NCI-H1436 treated with DMSO at 0.1 percent for 48 hours (cell line): ENCODE measurements at places on chromosomes 6 and 20.

GRCh38 chr6:156413154-156413553, 364.0 kb upstream of the ARID1B start:
- no peak for DNase-seq

GRCh38 chr6:157164972-157165371, 158.3 kb downstream of the TMEM242 start:
- no peak for DNase-seq

GRCh38 chr6:34586327-34587040, 30.4 kb upstream of the SPDEF start:
- DNase-seq, result no peak

GRCh38 chr20:52047811-52048764, 143.5 kb downstream of the ZFP64 start:
- no peak for DNase-seq

DNA sequence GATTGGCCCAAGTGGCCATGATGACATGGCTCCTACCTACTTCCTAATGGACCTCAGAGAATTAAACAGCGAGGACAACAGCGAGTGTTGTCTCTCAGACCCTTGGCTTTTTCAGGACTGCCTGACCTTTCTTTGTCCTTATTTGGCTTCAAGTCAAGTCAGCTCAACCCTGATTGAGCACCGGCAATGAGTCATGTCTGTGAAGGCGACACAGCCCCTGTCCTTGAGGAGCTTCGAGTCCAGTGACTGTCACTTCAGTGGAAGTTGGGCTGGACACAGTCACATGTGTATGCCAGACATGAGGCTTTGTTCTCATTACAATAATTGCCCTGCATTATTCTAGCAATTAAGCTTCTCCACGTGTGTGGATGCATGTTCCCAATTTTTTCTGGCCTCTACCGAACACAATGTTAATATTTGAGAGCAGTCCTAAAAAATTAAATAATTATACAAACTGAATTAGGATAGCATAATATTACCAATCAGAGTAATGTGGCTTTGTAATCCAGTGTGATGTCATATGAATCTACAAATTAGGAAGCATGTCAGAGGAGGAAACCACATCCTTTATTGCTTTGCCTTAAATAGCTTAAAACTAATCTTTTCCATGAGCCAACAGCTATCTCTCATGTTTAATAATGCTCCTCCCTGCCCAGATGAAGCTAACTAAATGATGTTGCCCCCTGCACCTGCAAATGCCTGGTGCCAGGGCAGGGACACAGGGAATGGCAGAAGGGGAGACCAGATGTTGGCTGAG, 178.6 kb downstream of the CDH26 start:
- no peak for DNase-seq

DNA sequence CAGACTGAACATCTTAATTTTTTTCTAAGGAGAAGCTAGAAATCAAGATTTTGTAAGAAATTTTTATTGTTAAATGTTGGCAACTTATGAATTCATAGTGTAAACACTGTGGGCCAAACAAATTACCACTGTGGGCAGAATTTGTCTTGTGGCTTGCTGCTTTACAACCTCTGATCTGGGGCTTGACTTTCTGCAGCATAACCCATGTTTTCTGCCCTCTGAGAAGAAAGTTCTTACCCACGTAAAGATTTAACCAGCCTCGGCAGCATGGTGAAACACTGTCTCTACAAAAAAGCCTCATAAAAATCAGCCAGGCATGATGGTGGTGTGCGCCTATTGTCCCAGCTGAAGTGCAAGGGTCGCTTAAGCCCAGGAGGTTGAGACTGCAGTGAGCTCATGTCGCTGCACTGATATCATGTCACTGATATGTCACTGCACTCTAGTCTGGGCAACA, 12.9 kb downstream of the ITCH start:
- no peak for DNase-seq

DNA sequence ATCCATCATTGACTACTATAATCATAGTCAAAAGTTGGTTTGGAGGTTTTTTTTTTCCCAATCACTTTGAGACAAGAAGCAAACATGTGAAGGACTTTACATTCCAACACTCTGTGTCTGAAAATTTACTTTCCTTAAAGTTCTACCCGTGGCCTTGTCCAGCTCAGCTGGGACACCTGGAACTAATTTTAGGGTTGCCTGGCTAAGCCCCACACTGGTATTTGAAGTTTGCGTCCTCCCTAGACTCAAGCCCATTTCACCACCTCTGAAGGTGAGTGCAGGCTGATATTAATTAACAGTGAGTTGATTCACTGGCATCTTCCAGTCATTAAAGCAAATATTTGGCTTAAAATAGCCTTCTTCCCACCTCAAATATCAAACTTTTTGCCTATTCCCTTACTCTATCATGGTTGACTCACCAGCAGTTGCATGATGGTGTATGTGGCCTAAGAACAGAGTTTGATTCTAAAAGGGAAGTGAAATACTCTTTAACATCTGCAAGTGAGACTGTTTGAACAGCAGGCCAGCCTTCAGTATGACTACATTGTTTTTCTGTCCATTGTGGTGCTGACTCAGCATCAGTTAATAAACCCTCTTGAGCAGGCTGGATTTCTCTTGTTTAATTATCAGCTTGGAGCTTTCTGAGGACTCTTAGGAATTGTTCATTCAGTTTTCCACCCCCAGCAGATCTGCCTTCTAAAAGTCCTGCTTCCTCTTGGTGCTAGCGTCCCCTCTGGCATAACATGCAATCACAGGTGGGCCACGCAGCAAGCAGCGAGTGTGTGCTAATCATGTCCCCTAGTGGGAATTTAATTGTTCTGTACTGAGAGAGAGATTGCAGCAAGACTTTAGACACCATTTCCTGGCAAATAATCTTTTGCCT, 1.8 kb upstream of the PRDM1 start:
- peak; percentile 62 for DNase-seq

GRCh38 chr20:33281550-33282146, 1.4 kb upstream of the BPIFB1 start:
- DNase-seq, result no peak

DNA sequence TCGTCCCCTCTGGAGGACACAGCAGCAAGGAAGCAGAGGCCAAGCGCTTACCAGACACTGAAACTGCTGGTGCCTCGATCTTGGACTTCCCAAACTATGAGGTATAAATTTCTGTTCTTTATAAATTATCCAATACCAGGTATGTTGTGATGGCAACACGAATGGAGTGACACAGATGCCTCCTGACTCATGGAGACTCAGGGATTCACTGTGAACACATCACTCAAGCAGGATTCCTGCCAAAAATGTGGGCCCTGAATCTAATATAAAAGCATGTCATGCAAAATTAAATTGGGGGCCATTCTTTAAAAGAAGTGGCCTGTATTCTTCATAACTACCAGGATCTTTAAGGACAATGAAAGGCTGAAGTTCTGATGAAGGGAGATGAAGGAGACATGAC, 52.5 kb upstream of the SLC22A23 start:
- no peak for DNase-seq

DNA sequence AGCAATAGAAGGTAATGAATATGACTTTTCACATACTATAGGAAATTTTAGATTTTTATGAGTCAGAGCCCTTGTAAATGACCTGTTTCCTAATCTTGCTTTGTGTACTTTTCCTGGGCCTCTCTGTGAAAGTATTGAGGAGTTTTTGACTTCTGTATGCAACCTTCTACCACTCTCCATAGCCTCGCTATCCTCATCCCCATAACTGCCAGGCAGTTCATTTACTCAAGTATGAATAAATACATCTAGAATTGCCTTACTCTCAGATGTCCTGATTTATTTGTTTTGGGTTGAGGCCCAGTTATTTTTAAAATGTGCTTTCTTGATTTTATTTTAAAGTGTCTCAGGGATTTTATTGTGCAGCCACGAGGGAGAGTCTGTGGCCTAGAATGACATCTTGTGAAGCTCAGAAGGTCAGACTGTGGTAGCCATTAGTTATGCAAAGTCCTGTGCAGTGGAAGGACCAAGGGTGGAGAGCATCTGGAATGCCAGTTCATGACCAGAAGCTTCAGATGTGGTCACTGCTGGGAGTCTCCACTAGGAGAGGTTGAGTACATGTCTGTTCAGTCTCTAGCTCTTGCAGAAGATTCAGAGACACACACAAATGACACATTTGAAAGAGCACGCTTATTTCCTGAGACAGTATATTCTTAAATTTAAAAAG, 346.2 kb upstream of the IMPG1 start:
- DNase-seq, result no peak

DNA sequence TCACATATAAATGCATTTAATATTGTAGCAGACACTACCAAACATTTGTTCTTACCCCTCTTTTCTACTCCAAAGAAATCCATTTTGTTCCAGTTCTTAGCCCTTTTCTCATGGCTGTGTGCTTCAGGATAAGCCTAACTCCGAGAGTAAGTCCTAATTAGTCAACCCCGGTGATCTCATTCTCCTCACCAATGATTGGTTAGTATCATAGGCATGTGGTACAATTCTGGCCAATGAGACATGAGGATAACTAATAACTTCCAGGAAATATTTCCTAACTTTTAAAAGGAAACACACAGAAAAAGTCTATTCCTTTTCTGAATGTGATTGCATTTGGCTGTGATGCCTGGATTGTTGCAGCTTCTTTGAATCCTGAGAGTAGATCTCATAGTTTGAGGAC, 116.0 kb downstream of the GPR63 start:
- no peak for DNase-seq

DNA sequence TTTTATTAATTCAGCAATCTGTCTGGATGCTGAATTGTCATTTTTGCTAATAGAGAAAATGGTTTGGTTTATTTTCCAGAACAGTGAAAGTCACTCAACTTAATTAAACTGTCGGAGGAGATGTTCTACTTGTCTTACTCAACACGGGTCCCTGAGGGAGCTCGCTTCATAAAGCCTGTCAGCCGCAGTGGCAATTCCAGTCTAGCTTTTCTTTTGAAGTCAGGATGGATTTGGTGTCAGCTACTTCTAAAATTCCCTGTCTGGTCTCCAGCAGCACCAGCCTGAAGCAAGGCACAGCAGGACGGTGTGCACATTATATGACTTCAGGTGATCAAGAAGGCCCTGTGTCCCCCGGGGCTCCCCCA, 261.5 kb downstream of the SLC24A3 start:
- no peak for DNase-seq

- DNase-seq, result no peak
These were observed 35.4 kb downstream of the CEP250 start for GRCh38 chr20:35490736-35491181.

- no peak for DNase-seq
These were observed 117.6 kb downstream of the DST start for GRCh38 chr6:56524891-56525703.

- DNase-seq, result no peak
These were observed 26.4 kb downstream of the ZNF391 start for GRCh38 chr6:27414996-27415395.

DNA sequence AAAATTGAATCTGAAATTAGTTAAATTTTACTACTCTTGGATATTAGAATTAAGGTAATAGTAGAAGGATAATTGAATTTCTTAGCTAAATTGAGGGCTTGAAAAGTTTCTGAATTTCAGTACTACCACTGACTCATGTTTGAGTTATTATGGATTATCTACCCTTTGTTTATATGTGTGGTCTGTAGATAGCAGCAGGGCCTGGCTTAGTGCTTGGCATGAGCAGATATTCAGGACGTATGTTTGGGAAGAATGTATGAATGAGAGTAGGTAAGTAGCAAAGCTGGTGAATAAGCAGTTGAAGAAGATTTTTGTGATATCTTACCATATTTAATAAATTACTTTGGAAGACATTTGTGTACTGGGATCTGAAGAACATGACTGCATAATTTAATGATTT, 152.7 kb downstream of the MACROD2 start:
- no peak for DNase-seq

DNA sequence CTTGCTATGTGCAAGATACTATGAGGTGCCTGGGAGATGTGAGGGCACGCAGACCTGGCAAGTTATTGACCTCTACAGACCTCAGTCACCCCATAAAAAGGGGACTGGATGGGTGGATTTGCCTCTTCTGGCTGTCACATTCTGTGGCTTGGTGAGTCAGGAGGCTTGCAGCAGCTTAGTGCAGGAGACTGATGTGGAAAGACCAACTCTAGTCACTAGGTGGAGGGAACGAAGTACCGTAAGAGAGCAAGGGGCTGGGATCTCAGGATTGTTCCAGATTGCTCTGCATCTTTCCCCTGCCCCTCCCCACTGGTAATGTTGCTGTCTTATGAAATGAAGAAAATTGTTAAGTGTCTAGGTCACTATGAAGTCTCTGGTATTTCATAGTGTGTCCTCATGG, 3.3 kb downstream of the MAPRE1 start:
- no peak for DNase-seq

- DNase-seq, result no peak
These were observed 80.0 kb downstream of the LAMP5 start for GRCh38 chr20:9594284-9594875.

GRCh38 chr6:106700581-106700980, 71.2 kb downstream of the QRSL1 start:
- DNase-seq, result no peak

GRCh38 chr6:98828211-98828788, 6.1 kb upstream of the POU3F2 start:
- DNase-seq, result no peak

DNA sequence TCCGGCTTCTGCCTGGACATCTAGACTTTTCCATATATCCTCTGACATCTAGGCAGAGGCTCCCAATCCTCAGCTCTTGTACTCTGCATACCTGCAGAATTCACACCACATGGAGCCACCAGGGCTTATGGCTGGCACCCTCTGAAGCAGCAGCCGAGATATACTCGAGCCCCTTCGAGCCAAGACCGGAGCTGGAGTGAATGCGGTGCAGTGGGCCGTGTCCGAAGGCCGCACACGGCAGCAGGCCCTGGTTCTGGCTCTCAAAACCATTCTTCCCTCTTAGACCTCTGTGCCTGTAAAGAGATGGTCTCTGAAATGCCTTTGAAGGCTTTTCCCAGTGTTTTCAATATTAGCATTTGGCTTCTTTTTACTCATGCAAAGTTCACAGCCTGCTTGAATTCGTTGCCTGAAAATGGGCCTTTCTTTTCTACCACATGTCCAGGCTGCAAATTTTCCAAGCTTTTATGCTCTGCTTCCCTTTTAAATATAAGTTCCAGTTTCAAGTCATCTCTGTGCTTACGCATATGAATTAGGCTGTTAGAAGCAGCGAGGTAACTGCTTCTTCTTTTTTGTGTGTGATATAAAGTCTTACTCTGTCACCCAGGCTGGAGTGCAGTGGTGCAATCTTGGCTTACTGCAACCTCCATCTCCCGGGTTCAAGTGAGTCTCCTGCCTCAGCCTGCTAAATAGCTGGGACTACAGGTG, 3.8 kb upstream of the SIRPB1 start:
- no peak for DNase-seq

DNA sequence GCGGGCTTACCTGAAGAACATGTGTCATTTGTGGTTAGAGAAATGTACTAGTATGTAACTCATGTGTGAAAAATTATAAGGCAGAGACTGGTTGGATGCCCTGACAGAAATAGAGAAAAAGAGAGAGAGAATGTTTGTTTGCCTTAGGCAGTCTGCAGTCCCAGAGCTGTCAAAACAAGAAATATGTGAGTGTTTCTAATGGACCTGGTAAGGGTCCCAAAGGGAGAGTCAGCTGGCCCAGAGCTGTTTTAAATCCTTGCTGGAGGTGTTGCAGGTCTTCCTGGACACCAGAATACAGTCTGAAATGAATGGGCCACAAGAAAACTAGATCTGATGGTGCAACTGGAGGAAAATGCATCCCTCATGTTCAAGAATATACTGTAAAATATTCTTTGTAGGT, 158.3 kb upstream of the OGFRL1 start:
- DNase-seq, result no peak

- DNase-seq, result no peak
These were observed 125.3 kb downstream of the PREX1 start for GRCh38 chr20:48702455-48702913.
